ENCODE measurements at places on chromosomes 1 and 21.

GRCh38 chr1:58924821-58925220 lies 141.0 kb upstream of the JUN start:
- no peak for DNase-seq

GRCh38 chr1:151936653-151937052 lies 27.3 kb upstream of the THEM4 start:
- DNase-seq: no peak

DNA sequence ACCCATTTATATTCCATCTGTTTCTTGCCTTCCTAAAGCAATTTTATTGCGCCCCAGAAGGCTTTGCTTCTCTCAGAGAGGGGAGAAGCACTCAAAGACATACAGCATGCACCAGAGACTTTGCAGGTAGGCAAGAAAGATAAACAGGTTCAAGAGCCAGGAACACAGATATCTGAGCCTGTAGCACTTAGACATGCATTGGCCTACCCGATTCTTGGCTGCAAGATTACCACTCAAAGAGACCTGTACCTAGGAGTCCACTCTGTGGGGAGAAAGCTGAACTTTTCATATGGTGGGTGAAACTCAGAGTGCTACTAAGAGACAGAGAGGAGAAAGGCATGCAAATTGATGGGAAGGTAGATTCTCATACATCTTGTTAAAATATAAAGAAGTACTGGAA lies 609.4 kb upstream of the PKN2 start:
- no peak for DNase-seq

DNA sequence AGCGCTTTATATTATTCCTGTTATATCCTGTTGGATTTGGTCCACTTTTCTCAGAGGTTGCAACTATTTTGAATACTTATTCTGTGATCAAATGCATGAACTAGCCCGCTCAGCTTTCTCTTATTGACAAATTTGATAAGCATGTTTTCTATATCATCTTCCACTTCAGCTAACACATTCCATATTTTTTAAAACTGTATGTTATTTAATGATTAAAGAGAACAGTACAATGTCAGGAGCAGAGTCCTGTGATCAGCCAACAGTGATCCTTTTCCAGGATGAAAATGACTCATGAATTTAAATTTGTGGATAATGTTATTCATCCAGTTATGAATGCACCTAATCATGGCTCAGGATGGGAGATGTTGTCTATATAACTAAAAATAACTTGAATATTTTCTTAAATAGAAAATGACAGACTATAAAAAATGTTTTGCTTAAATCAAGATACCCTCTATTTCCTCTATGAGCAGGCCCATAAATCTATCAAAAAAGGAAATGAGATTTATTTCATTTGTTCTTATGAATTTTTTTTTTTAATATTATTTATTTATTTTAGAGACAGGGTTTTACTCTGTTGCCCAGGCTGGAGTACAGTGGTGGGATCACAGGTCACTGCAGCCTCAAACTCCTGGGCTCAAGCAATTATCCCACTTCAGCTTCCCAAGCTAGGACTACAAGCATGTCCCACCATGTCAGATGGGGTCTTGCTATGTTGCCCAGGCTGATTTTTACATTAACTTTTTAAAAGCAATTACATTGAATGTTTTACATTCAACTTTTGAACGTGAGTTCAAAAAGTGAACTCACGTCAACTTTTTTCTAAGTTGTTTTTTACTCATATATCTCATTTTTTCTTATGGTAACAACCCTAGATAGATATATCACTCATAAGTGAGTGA lies 12.5 kb downstream of the BPNT1 start:
- peak; percentile 5 for DNase-seq

GRCh38 chr1:11384170-11384554 lies 94.8 kb upstream of the DISP3 start:
- DNase-seq: peak; percentile 44

- DNase-seq: peak; percentile 30
Observed at GRCh38 chr1:26287033-26287711, 7.3 kb downstream of the SH3BGRL3 start.

- DNase-seq: no peak
Observed at GRCh38 chr1:231896806-231897205, 270.2 kb downstream of the DISC1 start.

DNA sequence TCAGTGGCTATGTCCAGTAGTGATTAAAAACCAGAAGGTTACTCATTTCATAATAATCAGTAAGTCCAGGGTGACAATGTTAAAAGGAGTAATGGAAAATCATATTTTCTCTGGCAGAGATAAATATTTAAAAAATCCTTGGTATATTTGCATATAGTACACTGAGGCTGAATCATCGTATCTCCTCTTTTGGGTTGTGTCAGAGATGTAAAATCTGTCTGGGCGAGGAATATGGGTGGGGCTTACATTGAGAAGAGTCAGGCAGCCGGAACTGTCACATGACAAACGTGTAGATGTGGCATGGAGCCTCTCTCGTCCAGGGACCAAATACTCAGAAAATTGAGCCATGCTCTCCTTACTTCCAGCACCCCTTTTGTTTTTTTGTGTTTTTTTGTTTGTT lies 120.9 kb downstream of the FMN2 start:
- DNase-seq: no peak

GRCh38 chr1:1206966-1207531 lies 657 bp upstream of the TNFRSF18 start:
- DNase-seq: no peak

GRCh38 chr1:210597555-210598134 lies 268.9 kb downstream of the HHAT start:
- peak; percentile 91 for DNase-seq

DNA sequence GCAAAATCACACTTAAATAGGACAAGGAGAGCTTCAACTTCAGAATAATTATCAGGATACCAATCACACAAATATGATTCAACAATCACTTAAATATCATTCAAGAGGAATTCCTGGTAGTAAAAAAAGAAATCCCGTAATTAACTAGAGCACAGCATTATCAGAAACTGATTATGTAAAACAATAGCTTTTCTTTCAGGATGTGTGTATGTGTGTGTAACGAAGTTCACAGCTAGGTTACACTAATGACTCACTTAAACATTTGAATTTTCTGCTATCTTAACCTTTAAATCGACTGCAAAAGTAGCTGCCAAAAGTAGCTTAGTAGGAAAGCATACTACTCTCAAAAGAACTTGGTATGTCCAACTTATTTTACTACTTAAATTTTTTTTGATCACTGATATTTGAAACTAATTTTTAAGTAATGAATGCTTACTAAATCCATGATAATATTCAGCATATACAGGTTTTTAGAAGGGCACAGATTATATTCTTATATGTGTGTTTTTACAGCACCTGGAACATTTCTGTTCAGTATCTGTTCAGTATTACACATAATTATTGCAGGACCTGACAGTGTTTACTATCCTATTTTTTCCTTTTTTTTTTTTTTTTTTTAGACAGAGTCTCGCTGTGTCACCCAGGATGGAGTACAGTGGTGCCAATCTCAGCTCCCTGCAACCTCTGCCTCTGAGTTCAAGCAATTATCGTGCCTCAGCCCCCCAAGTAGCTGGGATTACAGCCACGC lies 4.2 kb downstream of the RERE start:
- DNase-seq: no peak
